ENCODE measurements at places on chromosomes 3 and 15.

DNA sequence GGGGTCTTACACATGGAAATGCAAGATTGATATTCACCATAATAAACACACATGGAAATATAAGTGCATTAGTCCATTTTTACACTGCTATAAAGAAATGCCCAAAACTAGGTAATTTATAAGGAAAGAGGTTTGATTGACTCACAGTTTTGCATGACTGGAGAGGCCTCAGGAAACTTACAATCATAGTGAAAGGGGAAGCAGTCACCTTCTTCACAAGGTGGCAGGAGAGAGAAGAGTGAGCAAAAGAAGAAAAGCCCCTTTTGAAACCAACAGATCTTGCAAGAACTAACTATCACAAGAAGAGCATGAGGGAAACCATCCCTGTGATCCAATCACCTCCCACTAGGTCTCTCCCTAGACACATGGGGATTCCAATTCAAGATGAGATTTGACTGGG, 111.7 kb upstream of the TP63 start:
- no peak for DNase-seq

DNA sequence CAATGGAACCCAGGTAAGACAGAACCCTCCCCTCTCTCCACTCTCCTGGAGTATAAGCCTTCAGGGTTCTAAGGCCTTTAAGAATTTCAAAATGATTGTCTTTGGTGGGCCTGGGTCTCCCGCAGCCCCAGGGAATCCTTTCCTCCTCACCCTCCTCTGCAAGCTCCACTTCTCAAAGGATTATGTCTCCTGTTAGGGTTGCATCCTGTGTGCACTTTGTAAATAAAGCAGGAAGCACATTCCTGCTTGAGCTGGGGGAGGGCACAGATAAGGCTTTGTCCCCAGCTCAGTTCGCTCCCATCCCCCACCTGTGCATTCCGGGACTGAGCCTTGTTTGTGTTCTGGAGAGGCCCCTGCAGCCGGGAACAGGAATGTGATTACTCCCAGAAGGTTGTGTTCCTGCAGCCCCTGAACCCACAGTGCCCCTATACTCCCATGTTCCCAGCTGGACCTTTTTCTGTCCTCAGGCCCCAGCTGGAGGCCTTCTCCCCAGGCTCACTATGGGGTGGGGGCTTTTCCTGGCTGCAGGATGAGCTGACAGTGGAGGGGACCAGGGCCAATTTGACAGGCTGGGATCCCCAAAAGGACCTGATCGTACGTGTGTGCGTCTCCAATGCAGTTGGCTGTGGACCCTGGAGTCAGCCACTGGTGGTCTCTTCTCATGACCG, 9.5 kb downstream of the TYRO3 start:
- DNase-seq: no peak

GRCh38 chr3:62631488-62631887, 243.7 kb downstream of the CADPS start:
- DNase-seq: no peak

DNA sequence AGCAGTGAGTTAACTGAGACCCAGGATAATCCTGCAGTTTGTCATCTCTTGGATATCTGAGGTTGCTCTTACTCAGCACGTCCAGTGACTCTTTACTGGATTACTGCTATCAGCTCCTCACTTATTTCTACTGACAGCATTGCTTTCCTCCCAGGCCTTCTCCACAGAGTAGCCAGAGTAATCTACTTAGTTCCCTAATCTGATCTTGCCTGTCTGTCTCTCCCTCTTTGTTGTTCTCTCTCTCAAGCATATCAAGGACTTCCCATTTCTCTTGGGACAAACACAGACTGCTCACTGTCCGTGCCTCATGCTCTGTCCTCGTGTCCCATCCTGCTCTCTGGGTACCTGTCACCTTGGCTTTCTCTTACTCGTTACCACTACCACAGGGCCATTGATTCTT, 376.2 kb downstream of the FEZF2 start:
- no peak for DNase-seq

- no peak for DNase-seq
Measured at GRCh38 chr3:195558602-195559001, 15.5 kb upstream of the PPP1R2 start.

- no peak for DNase-seq
Measured at GRCh38 chr15:60326824-60327654, 70.7 kb downstream of the ANXA2 start.

DNA sequence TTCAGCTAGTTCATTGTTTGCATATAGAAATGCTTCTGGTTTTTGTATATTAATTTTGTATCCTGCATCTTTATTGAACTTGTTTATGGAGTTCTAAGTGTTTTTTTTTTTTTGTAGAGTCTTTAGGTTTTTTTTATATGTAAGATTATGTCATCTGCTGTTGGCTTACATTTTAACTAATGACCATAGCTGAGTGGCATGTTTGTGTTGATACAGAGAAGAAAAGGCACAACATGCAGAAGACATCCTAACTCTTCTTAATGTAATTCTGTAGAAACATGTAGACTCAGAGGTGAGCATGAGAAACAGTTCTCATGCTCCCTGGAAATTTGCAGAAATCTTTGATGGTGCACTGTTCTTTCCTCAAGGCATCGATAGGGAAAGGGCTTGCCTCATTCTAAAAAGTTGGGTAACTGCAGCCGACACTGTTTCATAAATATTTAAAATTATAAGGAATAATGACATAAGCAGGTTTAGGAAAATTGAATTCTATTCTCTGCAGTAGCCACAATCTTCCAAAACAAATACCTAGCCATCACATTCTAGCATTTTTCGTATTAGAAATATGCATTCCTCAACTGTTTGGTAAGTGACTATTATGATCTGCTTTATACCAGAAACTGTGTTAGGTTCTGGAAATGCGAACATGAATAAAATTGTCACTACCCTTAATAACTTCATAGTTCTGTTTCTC, 499.6 kb upstream of the KCNMB2 start:
- DNase-seq: no peak

- no peak for DNase-seq
Measured at GRCh38 chr15:35496585-35496984, 49.4 kb downstream of the DPH6 start.

DNA sequence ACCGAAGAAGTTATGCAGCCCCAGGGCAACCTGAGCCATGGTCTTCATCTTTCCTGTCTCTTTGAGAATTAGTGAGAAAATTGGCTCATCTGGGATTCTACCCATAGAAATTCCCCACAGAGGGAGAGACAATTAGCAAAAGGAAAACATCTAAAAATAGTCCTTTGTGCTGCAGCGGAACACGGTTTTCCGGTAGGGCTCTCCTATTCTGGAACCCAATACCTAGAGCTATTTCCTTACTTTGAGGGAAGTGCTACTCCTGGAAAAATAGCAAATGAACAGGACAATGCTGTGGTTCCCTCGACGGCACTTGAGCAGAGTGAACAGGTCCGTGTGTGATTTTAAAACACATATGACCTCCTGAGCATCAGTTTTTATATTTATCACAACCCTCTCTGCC, 210.5 kb downstream of the FGF12 start:
- no peak for DNase-seq

- DNase-seq: no peak
Measured at GRCh38 chr3:81302045-81302444, 459.4 kb downstream of the GBE1 start.

Data from activated CD8-positive, alpha-beta memory T cell treated with anti-CD3 and anti-CD28 coated beads for 1 hour (primary cell).